ENCODE measurements at places on chromosomes 11 and 22.

DNA sequence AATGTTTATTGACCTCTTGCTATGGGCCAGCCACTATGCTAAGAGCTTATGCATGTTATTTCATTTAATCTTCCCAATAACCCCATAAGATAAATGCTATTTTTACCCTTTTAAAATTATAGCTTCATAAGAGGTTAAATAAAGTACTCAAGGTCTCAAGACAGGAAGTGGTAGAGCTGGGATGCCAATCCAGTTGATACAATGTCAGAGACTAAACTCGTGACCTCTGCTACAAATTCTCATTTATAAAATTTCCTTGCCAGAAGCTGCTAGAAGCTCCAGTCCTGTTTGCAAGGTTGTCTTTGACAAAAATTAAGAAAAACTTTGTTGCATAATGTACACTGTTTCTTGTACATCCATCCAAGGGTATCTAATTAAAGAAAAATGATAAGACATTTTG lies 265.9 kb upstream of the MPPED2 start:
- no peak for DNase-seq

DNA sequence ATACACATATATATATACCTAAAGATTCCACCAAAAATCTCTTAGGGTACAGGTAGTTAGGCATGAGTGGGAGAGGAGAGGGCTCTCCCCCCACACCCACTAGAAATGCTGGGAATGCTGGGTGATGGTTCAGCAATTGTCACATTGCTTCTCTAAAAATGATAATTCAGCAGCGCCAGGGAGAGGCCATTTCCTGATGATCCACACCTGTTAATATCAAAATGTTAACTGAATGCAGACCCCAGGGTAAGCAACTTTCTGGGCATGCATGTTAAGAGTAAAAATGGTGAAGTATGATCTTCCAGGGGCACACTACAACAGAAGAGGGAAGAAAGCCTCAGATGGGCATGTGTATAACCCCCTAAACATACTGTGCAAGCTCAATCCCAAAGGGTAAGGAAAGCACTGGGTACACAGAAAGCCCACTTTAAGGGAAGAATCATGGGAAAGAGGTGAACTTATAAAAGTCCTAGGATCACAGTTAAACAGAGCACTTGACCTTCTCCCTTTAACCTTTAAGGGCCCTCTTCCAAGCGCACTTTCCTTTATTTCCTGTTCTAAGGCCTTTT lies 67.6 kb upstream of the GNAZ start:
- DNase-seq = no peak

DNA sequence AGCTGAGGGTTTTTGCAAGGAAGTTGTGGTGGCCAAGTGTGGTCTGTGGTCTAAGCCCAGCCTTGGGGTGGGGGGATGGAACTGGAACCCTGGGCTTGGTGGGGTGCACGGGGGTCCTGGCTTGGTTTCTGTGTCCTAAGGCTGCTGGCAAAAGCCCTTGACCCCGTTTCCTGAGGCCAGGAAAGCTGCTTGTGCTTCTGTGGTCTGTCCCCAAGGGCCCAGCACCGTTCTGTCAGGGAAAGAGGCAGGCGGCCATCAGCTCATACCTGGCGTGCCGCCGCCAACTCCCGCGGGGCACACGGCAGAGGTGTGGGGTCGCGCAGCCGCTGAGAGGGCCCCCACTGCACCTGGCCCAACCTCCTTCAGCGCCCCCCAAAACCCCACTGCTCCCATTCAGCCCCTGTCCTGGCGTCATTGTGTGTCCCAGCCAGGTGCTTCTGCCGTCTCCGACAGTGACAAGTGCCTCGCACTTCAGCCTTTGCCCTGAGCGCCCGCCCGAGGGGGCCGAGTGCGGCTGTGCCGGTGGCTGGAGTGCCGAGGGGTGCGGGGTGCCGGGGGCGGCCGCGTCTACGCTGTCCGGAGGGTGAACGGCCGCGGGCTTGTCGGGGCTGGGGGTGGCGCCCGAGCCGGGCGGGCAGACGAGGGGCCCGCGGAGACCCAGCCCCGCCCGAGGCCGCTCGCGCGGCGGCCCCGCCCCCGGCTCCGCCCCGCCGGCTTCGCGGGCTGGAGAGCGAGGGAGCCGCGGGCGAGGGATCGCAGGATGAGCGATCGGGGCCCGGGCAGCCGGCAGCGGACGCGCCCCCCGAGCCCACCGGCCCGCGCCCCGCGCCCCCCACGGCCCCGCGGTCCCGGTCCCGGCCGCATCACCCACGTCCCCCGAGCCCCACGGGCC lies at the start of gene CNIH2:
CNIH2 (plus strand) TSS at position 705 of the 892 bp plus-strand sequence. CDS start 282 bp downstream, outside the sequence.
- DNase-seq = peak; percentile 53

DNA sequence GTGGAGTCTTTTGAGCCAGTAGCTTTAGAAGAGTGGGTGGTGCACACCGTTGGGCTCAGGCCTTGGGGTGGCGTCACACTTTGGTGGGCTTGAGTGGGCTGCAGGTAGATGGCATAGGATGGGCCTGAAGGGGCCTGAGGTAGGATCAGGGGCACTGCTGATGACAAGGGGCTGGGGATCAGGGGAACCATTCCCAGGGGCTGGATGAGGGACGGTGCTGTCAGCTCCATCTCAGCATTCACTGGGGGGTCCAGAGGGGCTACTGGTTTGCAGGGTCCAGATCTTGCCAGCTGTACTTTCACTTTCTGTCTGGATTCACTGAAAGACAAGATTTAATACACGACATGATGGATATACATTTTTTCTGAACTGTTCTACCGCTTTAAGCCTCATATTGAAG lies 11.1 kb downstream of the E2F8 start:
- DNase-seq = no peak

- DNase-seq = no peak
These were observed 3.5 kb downstream of the H19 start for GRCh38 chr11:1994121-1994520.

GRCh38 chr11:125214601-125215565 lies 50.3 kb downstream of the PKNOX2 start:
- DNase-seq = no peak

DNA sequence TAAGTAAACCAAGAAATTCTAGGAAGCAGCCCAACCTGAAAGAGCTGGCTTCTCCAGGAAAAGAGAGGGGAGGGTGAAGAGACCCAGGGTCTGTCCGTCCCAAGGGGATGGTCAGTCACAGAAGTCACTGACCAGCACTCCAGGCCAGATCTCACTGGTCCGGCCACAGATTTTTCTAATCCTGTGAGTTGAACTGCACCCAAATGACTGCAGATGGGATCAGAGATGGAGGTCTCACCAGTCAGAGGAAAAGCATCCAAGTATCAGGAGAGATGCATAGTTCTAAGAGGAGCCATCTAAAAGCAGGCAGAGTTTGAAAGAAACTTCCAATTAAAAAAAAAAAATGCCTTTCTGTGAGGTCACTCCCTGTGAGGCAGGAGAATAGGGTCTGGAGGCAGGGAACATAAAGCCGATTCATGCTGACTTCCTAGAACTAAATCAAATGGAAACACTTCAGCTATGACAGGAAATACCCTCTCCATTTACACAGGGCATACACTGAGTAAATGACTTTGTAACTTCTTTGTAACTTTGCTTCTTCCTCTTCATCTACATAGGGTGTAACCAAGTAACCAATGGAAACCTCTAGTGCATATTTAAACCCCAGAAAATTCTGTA lies 144.5 kb downstream of the CCDC34 start:
- DNase-seq = no peak

GRCh38 chr11:33109294-33109895 lies 51.9 kb downstream of the CSTF3 start:
- DNase-seq = no peak

DNA sequence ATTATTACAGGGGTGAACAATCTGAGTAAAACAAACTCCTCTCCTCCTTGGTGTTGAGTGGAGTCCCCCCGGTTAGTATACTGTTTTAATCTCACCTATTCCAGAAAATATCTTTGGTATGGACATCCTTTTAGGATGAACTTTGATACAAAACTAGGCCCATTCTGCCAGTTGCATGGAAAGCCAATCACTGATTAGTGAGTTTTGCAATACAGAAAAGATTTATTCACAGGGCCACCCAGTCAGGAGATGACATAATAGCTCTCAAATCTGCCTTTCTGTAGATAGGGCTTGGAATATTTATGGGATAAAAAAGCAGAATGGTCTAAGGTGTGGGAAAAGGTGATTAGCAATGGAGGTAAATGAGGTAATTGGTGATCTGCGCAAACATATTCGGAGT lies 30.3 kb upstream of the SLC22A25 start:
- no peak for DNase-seq

Data from CD4-positive, alpha-beta T cell treated with Interleukin-17A for 1 hour (primary cell).